ENCODE measurements at places on chromosomes 2 and 18. TPM values are rescaled to one million over a fixed set of nuclear protein-coding genes. Genes with fewer than 3 reads are reported as not detected.

The COL6A3 gene
- not detected for total RNA-seq

The FABP1 gene
- total RNA-seq: 0.21 TPM

DNA sequence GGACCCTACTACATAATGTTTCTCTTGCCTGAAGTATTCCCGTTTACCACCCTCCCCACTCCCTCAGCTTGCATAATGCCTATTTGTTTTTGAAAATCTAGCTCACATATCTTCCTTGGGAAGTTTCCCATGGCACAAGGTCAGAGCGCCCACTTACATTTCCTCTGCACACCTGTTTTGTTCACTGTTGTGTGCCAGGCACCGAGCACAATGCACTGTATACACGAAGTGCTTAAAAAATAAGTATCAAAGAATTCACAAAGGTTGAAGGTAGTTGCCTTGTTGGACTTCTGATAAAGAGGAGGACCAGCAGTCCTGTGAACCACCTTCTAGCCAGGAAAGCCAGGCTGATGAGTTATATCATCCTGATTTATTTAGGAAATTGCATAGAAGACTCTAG lies 16.8 kb upstream of the RHOB start:
- DNase-seq: no peak

DNA sequence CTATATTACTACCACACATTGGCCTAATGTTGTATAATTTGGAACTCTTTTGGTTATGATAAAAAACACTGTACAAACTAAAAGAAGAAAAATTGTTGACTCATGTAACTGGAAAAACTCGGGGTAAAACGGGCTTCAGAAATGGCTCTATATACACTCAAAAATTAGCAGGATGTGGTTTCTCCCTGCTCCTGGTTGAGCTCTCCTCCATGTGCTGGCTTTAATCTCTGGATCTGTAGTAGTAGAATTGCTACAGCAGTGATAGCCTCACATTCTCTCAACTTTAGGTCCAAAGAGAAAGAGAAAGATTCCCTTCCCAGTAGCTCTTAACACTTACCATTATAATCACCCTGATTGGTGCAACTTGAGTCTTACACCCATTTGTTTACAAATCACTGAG lies 274.9 kb upstream of the GALNT5 start:
- no peak for DNase-seq

GRCh38 chr18:63997606-63998005 lies 27.7 kb downstream of the SERPINB8 start:
- DNase-seq: no peak

DNA sequence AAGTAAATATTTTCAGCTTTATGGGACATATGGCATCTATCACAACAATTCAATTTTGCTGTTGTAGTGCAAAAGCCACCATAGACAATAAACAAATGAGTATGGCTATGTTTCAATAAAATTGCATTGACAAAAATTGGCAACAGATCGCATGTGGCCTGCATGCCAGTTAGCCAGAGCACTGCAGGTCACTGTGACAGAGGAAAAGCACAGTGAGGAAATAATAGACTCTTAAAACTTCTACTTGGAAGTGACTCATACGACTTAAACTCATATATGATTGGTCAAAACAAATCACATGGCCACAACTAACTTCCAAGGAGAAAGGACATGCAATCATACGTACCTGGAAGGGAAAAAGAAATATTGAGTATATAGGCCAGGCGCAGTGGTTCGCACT lies 44.4 kb downstream of the EXOC6B start:
- DNase-seq: no peak

Measured in HT-29 (cell line).